ENCODE measurements at places on chromosomes 4 and X.

GRCh38 chr4:139786494-139787354 is 121.1 kb downstream of the MGST2 start:
- no peak for DNase-seq

GRCh38 chr4:102614801-102615200 is 113.6 kb downstream of the NFKB1 start:
- DNase-seq, result no peak

GRCh38 chr4:12957108-12957507 is 527.0 kb downstream of the RAB28 start:
- DNase-seq, result no peak

DNA sequence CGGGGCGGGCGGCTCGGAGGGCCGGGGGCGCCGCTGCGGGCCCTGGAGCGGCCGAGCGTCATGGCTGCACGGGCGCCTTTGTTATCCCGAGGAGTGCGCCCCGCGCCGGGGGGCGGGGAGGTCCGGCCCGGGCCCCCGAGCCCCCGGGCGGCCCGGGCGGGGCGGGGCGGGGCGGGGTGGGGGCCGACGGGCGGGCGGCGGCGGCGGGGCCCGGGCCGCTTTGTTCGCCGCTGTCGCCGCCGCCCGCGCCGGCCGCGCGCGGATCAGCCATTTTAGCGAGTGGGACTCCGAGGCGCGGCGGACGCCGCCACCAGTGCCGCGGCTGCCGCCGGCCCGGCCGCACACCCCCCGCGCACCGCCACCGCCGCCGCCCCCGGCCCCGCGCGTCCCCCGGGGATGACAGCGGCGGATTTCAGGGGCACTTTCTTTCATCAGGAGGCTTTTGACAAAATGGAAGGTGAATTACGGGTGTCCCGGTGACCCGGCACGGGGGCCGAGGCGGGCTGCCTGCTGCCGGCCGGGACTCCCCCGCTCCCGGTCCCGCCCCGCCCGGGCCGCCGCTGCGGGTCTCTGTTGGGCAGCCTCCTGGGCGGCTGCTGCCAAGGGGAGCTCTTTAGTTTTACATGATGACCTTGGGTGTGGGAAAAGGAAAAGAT is 1.2 kb downstream of the HMGB3 start:
- DNase-seq, result no peak

GRCh38 chr4:26820346-26820745 is 40.3 kb upstream of the STIM2 start:
- DNase-seq, result no peak

- DNase-seq, result no peak
These were observed 1213.3 kb downstream of the C4orf33 start for GRCh38 chr4:130309221-130309620.

- DNase-seq, result no peak
These were observed 233.6 kb upstream of the RPS6KA3 start for GRCh38 chrX:20500171-20500865.

DNA sequence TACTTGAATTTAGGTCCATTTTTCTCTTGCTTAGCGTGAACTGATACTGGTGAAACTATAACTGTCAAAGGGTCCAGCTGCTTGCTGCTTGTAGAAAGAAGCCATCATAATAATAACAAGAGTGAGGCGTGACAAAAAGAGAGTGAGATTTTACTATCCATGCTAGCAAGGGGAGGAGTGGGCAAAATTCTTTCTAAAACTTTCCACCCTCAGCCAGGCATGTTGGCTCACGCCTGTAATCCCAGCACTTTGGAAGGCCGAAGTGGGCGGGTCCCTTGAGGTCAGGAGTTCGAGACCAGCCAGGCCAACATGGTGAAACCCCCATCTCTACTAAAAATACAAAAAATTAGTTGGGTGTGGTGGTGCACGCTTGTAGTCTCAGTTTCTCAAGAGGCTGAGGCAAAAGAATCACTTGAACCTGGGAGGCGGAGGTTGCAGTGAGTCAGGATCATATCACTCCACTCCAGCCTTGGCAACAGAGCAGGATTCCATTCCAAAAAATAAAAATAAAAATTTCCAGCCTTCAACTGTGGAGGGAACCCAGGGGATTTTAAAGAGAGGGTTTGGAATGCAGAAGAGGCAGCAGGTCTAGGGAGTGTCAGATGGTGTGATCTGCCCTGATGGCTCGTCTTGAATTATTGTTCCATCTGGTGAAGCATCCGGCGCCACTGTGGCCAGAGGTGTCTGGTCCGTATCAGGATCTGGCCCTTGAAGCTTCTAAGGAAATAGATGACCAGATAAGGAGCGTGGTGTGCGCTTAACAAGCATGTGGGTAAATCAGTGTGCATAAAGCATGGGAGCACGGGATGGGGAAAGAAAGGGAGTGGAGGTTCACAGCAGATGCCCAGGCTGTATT is 51.8 kb downstream of the LRP2BP start:
- DNase-seq, result no peak

GRCh38 chr4:23458054-23458453 is 431.8 kb downstream of the PPARGC1A start:
- no peak for DNase-seq

DNA sequence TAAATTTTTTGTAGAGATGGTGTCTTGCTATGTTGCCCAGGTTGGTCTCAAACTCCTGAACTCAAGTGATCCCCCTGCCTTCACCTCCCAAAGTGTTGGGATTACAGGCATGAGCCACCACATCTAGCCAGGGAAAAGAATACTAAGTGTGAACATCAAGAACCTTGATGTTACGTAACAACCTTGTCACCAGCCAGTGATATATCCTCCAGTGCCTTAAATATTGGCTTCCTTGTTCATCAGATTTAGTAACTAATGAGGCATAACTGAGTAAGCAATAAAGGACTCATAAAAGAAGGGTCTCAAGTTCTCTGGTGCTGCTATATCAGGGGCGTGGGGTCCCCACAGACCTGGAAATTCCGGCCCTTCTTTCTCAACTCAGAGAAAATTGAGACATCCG is 60.5 kb upstream of the ENPEP start:
- no peak for DNase-seq

DNA sequence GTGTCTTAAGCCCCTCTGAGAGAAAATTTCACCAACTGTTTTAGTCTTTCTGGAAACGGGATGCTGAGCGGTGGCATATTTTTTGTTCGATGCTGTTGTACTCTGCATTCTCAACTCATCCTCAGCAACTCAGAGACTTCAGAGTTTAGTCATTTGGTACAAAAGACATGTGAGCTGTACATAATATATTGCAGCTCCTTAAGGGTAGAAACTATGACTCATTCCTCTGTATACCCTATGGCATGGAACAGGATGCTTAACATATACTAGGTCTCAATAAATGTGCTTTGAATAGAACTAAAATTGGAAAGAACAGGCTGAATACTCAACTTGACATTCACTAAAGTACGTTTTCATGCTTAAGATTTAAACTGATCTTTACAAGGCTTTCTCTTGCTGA is 130.5 kb upstream of the SLITRK2 start:
- DNase-seq, result no peak

DNA sequence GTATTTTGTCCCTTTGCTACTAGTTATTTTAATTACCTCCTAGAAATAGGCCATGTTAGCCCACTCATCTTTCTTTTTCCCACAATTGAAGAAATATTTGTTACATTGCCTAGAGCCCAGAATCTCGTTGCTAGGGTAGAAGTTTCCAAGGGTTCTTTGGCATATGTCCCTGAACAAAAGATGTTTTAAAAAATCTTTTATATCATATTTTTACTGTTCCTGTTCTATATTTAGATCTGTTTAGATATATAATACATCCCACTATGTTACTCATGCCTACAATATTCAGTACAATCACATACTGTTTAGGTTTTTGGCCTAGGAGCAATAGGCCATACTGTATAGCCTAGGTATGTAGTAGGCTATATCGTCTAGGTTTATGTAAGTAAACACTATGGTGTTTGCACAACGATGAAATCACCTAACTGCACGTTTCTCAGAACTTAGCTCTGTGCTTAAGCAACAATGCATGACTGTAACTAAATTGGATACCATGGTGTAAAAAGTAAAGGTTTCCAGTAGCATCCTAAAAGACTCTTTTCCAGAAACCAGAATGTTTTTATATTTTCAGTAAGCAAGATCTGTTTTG is 236.0 kb upstream of the SLIT2 start:
- DNase-seq, result no peak

GRCh38 chr4:104983615-104984179 is 163.0 kb upstream of the TET2 start:
- DNase-seq, result no peak

DNA sequence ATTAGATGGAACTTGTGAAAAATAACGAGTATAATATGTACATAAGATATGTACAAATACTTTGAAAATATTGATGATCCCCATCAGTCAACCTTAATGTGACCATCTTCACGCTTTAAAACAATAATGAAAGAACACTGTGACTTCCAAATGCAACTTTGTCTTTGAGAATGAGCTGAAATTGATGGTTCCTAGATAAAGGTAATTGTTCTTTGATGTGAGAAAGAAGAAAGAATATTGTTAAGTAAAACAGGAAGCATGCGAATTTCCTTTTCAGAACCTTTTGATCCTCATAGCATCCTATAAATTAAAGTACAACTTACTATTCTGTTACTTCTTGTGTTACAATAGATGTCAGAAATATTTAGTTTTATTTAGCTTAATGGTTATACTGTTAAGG is 22.2 kb downstream of the IL2 start:
- no peak for DNase-seq

GRCh38 chr4:12447451-12447850 is 1018.8 kb upstream of the HS3ST1 start:
- DNase-seq, result no peak

DNA sequence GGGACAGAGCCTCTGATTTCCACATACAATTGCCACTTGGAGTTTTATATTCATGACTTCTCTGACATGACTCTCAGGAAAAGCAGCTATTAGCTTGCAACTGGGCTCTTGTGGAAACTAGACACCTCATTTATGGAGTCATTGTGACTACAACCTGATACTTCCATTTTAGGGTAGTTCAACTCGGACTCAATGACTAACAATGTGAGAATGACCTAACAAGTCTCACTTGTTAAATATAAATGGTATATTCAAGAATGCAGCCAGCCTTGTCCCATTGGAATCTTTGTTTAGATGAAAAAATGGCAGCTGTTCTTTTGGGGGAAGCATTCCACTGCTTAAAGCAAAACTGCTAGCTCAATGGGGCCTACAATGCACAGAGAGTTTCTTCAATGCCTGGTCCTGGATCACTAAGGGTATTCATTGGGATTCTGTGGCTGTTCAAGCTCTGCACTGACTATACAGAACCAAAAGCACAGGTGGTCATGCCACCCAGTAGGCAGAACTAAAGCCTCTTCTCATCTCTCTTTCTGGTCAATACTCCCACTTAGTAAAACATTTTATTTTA is 36.5 kb upstream of the GLRA3 start:
- DNase-seq, result no peak

Measured in stimulated activated CD8-positive, alpha-beta memory T cell treated with anti-CD3 and anti-CD28 coated beads, Interleukin-2, amount 100 ng/mL, for 48 hours (primary cell).